ENCODE measurements at places on chromosomes 16 and 17.

GRCh38 chr17:20241855-20242254, 225.5 kb downstream of the LGALS9B start:
- DNase-seq, result no peak

DNA sequence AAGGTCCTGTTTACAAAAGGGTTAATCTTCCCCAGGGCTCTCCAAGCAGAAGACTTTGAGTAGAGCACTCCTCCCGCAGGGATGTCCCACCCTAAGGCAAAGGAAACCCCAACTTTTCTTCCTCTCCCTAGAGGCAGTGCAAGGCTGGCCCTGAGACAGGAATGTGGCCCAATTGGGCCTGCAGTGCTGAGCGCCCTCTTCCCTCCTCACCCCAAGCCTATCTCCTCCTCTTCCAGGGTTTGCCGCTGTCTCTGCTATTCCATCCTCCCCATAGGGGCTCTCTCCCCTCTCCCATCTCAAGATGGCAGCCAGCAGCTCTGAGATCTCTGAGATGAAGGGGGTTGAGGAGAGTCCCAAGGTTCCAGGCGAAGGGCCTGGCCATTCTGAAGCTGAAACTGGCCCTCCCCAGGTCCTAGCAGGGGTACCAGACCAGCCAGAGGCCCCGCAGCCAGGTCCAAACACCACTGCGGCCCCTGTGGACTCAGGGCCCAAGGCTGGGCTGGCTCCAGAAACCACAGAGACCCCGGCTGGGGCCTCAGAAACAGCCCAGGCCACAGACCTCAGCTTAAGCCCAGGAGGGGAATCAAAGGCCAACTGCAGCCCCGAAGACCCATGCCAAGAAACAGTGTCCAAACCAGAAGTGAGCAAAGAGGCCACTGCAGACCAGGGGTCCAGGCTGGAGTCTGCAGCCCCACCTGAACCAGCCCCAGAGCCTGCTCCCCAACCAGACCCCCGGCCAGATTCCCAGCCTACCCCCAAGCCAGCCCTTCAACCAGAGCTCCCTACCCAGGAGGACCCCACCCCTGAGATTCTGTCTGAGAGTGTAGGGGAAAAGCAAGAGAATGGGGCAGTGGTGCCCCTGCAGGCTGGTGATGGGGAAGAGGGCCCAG, 1.0 kb downstream of the PRRT2 start:
- DNase-seq, result no peak

DNA sequence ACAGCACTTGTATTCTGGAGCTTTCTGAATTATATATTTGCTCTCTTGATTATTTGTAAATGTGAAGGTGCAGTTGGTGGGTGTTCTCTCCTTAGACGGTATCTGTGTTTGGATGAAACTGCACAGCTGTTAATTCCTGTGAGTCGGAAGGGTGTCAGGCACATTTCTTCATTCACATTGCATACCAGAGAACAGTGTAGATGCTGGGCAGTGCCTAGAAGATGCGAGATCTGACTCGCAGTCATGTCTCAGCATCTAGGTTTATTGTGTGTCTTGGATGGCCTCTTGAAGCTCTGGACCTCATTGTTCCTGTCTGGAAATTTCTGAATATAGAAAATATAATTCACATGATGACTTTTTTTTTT, 61.2 kb downstream of the CLEC16A start:
- DNase-seq, result no peak

DNA sequence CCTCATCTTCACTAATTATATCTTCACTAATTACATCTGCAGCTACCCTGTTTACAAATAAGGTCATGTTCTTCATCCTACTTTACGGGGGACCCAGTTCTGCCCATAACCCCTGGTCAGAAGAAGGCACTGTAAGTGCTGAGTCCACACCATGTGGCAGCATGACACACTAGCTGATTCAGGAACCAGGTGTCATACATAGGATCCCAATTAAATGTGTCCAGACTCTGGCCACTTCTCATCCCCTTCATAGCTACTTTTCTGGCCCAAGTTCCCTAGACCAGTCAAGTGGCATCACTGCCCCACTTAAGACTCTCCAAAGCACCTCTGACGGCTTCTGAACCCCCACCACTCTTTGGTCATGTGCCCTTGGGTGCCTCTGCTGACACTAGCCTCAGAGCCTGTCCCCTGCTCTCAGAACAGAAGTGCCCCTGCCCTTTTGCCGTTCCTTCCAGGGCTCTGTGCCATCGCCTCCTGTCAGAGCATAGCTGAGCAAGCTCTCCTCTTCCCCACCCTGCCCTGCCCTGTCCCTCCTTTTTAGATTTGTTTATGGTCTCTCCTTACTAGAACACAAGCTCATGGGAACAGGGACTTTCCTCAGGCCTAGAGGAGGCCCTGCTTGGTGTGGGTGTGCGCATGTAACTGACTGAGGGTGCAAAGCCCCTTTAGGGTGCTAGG, 61.1 kb downstream of the B9D1 start:
- no peak for DNase-seq

- DNase-seq, result no peak
Observed at GRCh38 chr16:80997139-80997798, 9.4 kb downstream of the CMC2 start.

DNA sequence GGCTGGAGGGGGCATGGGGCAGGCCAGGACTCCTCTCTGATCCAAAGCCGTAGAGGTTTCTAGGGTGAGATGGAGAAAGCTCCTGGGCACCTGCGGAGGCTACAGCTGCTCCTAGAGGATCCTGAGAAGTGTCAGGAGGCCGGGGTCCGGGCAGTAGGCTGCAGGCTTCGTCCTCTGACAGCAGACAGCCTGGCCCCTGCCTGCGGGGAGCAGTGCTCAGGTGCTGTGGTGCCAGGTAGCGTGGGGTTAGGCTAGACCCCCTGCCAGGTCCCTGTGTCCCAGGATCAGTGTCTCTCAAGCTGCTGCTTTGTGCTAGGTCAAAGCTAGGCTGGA, 1.5 kb upstream of the MRPS34 start:
- DNase-seq, result no peak

- no peak for DNase-seq
Observed at GRCh38 chr16:55398762-55399161, 74.8 kb downstream of the IRX6 start.

Measured in NCI-H187 treated with DMSO at 0.1 percent for 48 hours (cell line).